ENCODE measurements at places on chromosomes 7 and 10.

- DNase-seq, result no peak
Observed at GRCh38 chr10:124966008-124966407, 24.1 kb downstream of the ZRANB1 start.

DNA sequence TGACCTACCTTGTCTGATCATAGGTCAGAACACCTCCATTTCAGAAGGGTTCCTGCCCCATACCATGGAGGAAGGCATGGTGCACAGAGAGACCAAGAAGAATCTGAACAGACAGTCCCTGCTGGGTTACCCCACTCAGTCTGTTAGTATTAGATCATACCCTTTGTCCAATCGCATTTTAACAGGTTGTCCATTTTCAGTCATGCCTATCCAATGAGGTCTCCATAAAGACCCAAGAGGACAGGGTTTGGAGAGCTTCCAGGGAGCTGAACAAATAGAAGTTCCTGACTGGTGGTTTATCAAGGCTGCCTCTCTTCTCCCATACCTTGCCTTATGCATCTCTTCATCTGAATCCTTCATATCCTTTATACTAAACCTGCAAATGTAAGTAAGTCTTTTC, 21.2 kb upstream of the SLC16A12 start:
- DNase-seq, result no peak

GRCh38 chr10:126012485-126012884, 116.1 kb downstream of the FANK1 start:
- no peak for DNase-seq

GRCh38 chr7:15554081-15554480, 7.7 kb downstream of the AGMO start:
- DNase-seq, result no peak

GRCh38 chr7:130381468-130382312, 1.4 kb downstream of the CPA1 start:
- no peak for DNase-seq
